ENCODE measurements at places on chromosomes 2 and 18. TPM values are rescaled to one million over a fixed set of nuclear protein-coding genes. Genes with fewer than 3 reads are reported as not detected.
A peak's percentile ranks its signal among the peaks of the same experiment; 100 is the strongest.

GRCh38 chr2:67652679-67653078 lies 255.5 kb downstream of the ETAA1 start:
- DNase-seq: no peak

DNA sequence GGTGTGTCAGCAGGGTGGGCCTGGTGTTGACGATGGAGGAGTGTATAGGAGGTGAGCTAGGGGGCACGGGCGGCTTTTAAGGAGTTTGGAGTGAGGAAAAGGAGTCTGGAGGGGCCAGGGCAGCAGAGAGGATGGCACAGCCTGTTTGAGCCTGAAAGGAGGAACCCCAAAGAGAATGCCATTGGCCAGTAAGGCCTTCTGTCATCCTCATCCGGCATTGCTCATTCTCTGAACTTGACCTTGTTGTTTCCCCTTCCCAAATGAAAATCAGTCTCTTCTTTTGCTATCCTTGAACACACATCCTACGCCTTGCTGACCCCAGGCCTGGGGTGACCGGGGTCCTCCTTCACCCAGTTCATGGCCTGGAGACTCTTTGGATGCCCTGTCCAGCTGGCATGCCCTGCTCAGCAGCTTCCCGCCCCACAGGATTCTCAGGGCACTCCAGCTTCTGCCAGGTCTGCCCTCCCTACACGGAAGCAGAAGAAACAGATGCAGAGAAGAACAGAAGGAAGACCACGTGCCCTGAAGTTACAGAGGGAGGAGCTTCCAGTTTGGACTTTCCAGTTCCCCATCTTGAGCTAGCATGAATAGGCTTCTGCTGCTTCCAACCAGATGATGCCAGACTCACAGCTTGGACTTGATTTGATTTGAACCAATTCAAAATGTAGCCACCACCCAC lies 20.5 kb upstream of the KIF3C start:
- no peak for DNase-seq

DNA sequence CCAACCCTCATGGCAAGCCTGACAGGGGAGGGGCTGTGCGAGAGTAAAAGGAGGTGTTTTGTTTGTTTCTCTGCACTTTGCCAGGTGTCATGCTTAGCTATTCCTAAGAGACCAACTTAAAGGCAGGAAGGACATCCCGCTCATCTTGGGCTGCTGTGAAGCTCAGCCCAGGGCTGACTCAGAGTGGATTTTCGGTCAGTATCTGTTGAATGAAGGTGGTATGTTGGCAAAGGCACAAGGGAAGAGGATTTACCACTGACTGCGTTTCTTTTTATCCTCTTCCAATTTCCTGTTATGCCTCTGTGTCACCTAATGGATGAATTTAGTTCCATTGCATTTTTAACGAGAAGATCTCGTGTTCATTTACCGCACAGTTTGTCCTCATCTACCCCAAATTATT lies 18.9 kb downstream of the TRPM8 start:
- no peak for DNase-seq

The TUBA3E gene
- not detected for total RNA-seq

The CNRIP1 gene
- total RNA-seq: 41.7 TPM

DNA sequence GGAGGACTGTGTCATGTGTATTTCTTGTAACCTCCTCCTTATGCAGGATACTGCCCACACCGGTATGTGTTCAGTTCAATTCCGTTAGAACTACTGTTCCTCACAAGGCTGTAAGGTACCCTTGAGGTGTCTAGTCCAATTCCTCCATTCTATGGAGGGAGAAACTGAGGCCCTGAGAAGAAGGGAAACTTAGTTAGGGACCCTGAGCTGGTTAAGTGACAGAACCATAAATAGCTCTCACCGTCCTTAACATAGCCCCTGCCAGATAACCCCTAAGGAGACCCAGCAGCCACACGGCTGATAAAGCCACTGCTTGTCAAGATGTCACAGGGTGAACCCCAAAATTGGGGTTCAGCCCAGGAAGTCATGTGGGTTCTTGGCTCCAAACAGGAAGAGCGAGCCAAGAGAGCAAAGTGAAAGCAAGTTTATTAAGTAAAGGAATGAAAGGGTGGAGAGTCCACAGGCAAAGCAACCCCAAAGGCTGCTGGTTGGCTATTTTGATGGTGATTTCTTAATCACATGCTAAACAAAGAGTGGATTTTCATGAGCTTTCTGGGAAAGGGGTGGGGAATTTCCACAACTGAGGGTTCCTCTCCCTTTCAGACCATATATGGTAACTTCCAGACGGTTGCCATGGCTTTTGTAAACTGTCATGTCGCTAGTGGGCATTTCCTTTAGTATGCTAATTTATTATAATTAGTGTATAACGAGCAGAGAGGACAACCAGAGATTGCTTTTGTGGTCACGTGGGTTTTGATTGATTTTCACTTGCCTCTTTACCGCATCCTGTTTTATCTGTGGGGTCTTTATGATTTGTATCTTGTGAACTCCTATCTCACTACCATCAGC lies 83.4 kb upstream of the RTN4 start:
- no peak for DNase-seq

DNA sequence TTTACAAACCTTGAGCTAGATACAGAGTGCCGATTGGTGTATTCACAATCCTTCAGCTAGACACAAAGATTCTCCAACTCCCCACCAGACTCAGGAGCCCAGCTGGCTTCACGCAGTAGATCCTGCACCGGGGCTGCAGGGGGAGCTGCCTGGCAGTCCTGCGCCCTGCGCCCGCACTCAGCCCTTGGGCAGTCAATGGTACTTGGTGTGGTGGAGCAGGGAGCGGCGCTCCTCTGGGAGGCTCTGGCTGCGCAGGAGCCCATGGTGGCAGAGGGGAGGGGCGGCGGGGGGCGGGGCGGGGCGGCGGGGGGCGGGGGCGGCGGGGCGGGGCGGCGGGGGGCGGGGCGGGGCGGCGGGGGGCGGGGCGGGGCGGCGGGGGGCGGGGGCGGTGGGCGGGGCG lies 923.4 kb downstream of the SOCS6 start:
- DNase-seq: no peak

- DNase-seq: no peak
These were observed 67.6 kb downstream of the ARL4C start for GRCh38 chr2:234429265-234429664.

DNA sequence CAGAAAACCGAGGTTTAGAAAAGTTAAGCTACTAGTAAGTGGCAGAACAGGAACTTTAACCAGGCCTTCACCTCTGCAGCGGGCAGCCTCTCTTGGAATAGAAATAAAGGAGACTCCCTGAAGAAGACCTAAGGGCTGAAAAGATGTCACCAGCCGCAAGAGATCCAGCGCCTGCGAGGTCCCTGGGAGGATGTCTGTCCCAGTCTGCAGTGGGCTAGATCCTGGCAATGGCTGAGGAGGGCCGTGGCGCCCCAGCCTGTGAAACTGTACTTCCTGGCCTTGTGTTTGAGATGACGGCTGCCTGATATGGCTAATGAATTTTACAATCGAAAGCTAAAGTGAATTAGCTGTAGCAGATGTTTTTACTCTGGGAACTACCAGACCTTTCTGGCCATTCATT lies 300.6 kb upstream of the SALL3 start:
- no peak for DNase-seq

DNA sequence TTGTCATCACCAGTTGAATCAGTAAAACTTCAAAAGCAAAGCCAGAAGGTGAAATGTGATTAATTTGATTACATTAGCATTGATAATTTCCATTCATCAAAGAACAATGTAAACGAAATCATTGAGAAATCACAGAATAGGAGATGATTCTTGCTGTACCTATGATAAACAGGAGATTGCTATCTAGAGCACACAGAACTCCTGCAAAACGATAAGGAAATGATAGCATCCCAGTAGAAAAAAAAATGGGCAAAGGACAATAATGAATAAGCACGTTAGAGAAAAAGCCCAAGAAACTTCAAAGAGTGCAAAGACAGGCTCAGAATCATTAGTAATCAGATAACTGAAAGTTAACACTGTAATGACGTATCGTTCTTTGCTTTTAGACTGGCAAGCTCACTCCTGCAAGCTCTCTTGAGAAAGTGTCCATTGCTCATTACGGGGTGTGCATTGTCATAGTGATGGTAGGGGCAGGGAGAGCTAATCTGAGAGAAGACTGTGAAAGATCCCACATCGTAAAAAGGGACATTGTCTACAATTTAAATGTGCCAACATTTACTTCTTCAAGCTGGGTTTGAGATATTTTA lies 143.6 kb downstream of the SPP2 start:
- DNase-seq: no peak

DNA sequence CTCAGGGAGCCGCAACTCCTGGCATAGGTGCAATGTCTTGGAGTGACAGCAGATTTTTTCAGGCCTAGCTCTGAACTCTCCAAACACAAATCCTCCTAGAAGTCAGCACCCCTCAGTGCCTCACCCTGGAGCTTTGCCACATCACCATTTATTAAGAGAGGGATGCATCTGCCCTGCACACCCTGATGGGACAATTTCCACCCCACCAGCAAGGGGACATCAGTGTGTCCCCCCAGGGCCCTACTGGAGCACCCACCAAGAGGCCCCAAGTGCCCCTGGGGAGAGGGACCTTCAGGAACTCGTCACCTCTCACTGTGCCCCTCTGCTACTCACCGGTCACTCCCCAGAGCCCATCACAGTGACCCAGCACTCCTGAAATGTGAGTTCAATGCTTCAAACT lies 144.7 kb downstream of the NDUFA10 start:
- peak; percentile 48 for DNase-seq

DNA sequence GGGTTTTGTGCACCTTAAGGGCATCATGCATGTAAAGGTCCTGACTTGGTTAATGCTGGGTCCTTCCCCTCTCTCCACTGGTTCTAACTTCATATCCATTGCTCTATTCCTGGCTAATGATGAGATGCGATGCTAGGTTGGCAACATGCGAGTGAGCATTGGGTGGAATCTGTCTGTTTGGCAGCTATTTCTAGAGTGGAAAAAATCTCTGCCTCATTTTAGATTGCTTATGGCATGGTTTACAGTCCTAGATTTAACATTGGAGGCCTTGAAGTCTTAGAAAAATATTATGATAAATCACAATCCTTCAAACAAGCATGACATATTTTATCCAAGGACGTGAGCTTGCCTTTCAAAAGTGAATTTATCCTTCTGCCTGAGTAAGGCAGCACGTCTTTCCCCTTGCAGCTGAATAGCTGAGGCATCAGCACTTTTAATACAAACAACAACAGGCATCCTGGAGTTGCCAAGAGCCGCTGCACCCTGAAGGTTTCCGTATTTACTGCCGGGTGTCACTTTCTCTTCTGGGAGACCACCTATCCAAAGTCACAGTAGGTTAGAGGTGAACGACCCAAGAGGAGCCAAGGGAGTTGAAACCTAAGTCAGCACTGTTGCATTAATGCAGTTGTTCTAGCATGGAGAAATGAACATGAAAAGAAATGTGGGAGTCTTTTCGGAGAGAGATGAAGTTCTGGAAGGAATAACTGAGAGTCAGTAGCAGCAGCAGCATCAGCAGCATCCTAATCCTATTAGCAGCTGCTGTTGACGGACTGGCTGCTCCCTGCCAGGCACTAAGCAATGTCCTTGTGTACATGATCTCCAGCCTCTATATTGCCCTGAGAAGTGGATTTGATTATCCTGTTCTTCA lies 78.4 kb downstream of the MAPK4 start:
- no peak for DNase-seq

GRCh38 chr2:38991899-38992298 lies 102.2 kb downstream of the ARHGEF33 start:
- DNase-seq: no peak

DNA sequence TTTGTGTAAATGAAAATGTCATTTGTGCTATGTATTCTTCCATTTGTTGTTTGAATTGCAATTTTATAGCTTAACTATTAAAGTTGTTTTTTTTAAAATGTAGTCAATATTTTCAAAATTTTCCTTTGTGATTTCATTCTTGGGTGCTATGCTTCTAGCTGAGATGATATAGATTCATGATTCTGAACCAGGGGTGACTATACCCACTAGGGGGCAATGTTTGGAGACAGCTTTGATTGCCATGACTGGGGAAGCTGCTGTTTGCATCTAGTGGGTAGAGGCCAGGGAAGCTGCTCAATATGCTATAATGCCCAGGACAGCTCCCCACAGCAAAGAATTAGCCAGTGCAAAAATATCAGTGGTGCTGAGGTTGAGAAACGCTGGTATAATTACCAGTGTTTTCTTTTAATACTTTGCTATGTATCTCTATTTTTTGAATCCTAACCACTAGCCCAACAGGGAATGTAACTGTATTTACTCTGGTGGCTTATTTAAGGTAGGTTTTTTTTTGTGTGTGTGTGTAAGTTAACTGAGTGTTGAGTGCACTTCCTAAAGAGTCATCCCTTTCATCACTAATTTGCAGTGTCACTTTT lies 99.7 kb downstream of the MEP1B start:
- DNase-seq: no peak

- no peak for DNase-seq
These were observed 33.6 kb downstream of the GATA6 start for GRCh38 chr18:22203035-22203434.

The BOLL gene
- total RNA-seq: not detected

GRCh38 chr2:206915121-206915520 lies 24.2 kb upstream of the CPO start:
- no peak for DNase-seq

DNA sequence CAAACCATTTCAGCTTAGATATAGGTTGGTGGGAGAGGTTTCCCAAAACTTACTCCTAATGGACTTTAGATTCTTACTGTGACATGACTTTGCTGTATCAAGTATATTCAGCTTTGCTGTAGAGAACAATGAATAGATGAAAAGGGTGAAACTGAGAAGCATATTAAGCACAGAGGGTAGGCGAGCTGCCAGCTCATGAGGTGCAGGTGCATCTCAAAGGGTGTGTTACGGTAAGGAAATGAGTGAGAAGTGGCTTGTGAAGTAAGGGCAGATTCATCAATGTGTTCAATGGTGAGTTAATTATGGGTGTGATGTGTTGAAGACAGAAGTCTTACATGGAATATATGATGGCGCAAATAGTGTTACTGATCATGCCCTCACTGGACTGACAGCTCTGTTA lies 49.3 kb downstream of the CD8B2 start:
- no peak for DNase-seq

DNA sequence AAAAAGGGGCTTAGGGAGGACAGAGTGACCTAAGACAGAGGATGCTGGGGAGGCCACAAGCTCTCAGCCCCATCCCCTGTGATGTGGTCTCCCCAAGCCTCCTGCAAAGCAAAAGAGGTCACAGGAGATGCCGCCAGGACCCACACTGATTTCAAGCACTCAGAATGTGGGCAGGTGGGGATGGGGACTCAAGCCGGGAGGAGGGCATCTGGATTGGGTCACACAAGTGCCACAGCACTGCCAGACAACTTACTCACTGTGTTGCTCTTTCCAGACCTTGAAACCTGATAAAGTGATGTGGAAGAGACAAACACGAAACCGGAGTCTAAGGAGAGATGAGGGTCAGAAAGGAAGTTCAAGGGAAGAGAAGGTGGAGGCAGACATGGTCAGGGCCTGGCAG lies 95.7 kb downstream of the TTC32 start:
- no peak for DNase-seq

GRCh38 chr18:26689226-26689879 lies 141.0 kb upstream of the KCTD1 start:
- DNase-seq: no peak

The PDIA6 gene
- total RNA-seq: 95.4 TPM

The CRYGC gene
- not detected for total RNA-seq

The KCNK3 gene
- 0.53 TPM for total RNA-seq

The MROH2A gene
- total RNA-seq: not detected

The IL36RN gene
- total RNA-seq: not detected

GRCh38 chr2:235234736-235235135 lies 259.1 kb upstream of the AGAP1 start:
- DNase-seq: no peak
